ENCODE measurements at places on chromosomes 11 and 22. TPM values are rescaled to one million over a fixed set of nuclear protein-coding genes. Genes with fewer than 3 reads are reported as not detected.

The NADSYN1 gene
- total RNA-seq = 58.2 TPM

The FOLR3 gene
- total RNA-seq = not detected

The NCAPH2 gene
- total RNA-seq = 99.1 TPM

The PNPLA5 gene
- total RNA-seq = 2.9 TPM

The OR10A2 gene
- not detected for total RNA-seq

The LARGE2 gene
- 67.6 TPM for total RNA-seq

The FXYD6 gene
- 2.5 TPM for total RNA-seq

The TRIM48 gene
- not detected for total RNA-seq

The FZD4 gene
- total RNA-seq = 4.4 TPM

The OSBP2 gene
- 12.9 TPM for total RNA-seq

The PHOX2A gene
- total RNA-seq = not detected

The CEP57 gene
- 43.3 TPM for total RNA-seq

The ADORA2A gene
- total RNA-seq = 3.6 TPM

The HEPN1 gene
- not detected for total RNA-seq

The CEP164 gene
- 22.2 TPM for total RNA-seq

The XKR3 gene
- total RNA-seq = not detected

All from HCT116 (cell line).